DMS153 (cell line): ENCODE measurements at places on chromosomes 6 and 20.
A peak's percentile ranks its signal among the peaks of the same experiment; 100 is the strongest.

DNA sequence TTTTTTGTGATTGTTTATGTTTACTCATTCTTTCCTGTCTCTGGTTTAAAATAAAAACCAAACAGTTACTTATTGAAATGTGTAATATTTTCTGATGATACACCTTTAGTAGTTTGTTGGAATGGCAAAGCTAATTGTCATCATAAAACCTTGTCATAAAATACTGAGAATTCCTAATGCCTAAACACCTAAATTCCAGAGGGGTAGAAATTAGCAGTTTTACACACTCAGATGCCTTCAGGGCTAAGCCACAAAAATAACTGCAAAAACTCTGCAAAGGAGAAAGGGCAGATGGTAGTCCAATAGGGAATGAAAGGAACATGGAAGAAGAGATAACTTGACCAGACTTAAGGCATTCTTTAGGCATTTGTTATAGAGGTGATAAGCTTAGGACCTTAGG is 30.3 kb downstream of the FAM83B start:
- no peak for DNase-seq

GRCh38 chr20:4835244-4836177 is 113.8 kb downstream of the PRND start:
- DNase-seq = no peak

- DNase-seq = no peak
Observed at GRCh38 chr6:15628499-15629131, 34.2 kb downstream of the DTNBP1 start.

GRCh38 chr20:20785226-20785625 is 72.8 kb upstream of the RALGAPA2 start:
- no peak for DNase-seq

DNA sequence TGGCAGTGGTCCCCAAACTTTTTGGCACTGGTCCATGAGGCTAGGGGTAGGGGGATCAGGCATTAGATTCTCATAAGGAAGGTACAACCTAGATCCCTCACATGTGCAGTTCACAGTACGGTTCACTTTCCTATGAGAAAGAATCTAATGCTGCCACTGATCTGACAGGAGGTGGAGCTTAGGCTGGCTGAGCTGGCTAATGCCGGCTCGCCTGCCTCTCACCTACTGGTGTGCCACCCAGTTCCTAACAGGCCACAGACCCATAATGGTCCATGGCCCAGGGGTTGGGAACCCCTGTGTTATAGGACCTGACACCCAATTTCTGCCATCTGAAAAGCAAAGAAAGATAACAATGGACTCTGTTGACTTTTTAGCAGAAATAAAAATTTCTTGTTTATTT is 199.6 kb downstream of the GMPR start:
- no peak for DNase-seq

- DNase-seq = no peak
Observed at GRCh38 chr6:107056796-107057195, 28.8 kb downstream of the MTRES1 start.

DNA sequence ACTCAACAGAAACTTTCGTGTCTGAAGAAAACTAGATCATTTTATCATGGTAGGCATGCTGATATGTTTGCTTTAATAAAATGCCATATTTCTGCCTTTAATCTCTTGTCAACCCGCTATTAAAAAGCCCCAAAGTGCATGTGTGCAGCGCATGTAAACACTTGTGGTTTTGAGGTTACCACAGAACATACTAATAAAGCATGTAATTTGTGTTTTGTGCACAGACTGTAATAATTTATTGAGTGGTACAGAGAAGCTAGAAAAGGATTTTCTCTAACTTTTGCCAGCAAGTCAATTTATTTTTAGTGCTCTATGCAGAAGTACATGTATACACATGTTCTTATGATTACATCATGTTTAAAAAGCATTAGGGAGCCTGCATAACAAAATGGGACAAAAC is 349.9 kb upstream of the SLC35B3 start:
- no peak for DNase-seq

DNA sequence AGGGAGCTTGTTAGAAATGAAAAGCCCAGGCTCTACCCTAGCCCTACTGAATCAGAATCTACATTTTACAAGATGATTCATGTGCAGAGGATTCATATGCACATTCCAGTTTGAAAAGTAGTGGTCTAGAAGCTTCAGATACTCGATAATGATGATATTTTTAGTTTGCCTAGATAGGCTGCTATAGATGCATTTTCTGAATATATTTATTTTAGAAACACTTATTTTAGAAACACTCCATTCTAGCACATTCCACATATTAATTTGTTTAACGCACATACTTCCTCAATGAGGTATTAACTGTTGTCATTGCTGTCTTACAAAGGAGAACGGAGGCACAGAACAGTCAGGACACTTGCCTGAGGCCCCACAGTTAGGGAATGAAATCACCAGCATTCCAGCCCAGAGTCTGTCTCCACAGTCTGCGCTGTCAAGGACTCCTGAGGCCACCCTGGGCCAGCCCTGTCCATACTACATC is 64.4 kb downstream of the SNAP25 start:
- no peak for DNase-seq

GRCh38 chr6:39561536-39562266 is 163.5 kb downstream of the KIF6 start:
- DNase-seq = no peak

GRCh38 chr6:27547157-27548075 is 74.5 kb upstream of the ZNF184 start:
- no peak for DNase-seq

DNA sequence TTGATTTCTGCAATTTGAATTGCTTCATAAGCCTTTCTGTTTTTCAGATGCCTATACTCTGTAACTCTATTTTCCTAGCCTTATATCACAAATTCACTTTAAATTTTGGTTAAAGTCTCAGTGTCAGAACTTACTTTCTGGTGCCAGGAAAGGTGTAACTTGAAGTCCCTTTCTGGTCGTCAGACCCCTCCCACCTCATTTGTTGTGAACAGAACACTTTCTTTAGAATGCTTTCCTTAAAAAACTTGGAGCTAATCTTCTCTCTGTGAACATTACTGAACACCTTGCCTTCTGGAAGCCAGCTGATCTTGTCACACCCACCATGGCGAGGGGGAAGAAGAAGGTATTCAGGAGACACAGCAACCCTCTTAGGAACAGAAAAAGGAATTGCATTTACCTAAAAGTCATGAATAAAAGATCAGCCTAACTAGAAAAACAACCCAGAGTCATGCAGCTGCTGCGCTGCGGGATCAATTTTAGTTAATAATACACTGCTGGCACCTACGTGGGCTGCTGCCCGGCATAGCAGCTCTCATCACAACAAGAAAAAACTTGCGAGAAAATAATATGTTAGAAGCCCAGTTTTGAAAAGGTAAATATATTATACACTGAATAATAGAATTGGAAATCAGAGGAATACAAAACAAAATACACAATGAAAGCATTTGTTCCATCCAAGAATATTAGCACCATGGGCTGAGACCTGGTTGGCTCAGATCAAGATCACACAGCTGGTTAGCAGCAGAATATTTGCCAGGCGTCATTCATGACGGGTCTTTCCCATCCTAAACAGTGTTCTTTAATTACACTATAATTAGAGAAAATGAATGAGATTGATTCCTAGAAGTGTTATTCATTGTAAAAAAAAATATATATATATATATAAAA is 5.8 kb upstream of the FAM217A start:
- no peak for DNase-seq

DNA sequence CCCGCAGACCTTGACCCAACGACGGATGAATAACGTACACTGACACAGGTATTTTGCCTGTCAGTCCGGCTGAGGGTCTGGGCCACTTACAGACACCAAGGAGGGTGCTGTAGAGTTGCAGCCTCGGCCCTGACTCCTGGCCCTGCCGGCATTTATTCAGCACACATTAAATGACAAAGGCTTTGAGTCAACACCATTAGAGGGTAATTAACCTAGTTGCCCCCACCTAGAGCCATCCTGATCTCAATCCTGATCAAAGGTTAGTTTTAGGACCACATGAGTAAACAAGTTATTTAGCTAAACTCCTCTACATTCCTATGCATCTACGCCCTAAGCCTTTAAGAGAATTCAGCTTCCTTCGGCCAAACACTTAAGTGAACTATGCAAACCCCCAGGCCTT is 11.9 kb upstream of the PM20D2 start:
- no peak for DNase-seq

DNA sequence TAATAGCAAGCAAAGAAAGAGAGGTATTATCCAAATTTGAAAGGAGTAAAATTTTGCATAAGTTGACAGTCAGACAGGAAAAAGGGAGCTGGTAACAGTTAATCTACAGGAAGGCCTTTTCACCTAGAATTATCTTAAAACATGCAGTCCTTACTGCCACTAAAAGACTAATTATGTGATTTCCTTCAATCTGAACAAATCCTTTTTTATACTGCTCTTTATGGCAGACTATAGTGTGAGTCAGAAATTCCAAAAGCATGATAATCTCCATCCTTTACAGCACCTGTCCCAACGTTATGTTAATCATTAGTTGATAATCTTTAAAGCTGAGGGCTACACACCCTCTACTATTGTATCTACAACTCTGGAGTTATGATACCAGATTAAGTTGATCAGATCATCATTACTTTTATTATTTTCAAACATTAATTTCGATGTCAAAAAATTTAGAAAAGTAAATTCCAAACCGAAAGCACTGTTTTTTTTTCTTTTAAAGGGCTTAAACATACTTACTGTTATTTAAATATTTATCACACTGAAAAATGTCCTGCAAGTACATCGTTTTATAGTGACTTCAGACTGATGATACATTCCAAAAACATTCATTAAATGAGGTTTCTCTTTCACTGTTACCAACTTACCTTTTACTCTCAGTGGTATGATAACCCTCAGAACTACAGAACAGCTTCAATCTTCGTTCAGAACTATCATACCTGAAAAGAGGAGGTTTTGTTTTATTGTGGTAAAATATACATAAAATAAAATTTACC is 33.2 kb upstream of the AKAP7 start:
- DNase-seq = no peak

- peak; percentile 84 for DNase-seq
Observed at GRCh38 chr6:34132486-34133185, 13.3 kb downstream of the GRM4 start.

GRCh38 chr20:61722146-61722678 is 343.5 kb downstream of the TAF4 start:
- DNase-seq = no peak

DNA sequence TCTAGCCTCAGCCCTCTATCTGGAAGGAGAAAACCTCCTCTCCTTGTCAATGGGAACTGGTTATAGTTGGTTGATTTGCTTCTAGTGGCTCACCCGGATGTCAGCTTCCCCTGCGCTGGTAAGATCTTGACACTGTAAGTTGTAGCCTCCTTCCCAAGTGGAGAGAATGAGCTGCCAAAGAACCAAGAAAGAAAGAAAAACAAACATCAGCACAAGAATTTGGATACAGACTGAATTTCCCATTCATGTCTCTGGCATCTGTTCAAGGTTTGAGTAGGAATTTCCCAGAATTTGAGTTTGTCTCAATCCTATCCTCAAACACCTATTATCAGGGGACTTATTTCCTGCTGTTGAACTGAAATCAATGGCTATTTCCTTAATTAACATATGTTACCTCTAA is 44.1 kb downstream of the ELOVL2 start:
- DNase-seq = no peak

DNA sequence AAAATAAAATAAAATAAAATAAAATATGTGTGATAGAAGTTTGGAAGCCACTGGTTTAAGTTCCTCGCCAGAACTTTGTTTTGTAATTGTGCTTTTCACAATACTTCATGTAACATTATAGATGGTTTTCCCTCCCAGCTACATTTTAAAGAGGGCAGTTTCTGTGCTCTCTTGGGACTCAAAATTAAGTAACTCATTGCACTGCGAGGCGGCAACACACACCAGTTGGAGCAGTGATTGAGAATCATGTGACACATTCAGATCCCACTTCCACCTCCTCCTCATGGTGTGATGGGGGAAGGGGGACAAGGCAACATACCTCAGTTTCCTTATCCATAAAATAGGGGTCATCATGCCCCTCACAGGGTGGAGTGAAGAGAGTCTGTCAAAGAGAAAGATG is 7.5 kb downstream of the C2 start:
- DNase-seq = no peak

GRCh38 chr6:20399518-20399917 is 2.2 kb upstream of the E2F3 start:
- no peak for DNase-seq

DNA sequence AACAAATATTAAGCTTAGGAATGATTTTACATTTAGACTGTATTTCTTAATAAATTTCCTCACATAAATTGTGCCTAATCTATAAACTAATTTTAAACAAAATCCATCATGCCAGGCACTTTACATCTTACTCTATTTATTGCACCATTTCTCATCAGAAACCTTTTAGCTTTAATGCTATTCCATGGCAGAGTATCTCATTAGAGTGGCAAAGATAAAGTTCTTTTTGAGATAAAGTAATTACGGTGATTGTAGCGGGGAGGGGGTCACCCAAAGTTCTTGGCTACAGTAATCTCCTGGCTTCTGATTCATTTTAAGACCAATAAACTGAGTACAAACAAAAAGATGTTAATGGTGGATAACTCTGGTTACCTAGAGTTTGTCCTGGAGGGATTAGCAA is 532.1 kb downstream of the PRKN start:
- no peak for DNase-seq

- peak; percentile 27 for DNase-seq
Observed at GRCh38 chr20:35575958-35576357, 34.1 kb downstream of the ERGIC3 start.

DNA sequence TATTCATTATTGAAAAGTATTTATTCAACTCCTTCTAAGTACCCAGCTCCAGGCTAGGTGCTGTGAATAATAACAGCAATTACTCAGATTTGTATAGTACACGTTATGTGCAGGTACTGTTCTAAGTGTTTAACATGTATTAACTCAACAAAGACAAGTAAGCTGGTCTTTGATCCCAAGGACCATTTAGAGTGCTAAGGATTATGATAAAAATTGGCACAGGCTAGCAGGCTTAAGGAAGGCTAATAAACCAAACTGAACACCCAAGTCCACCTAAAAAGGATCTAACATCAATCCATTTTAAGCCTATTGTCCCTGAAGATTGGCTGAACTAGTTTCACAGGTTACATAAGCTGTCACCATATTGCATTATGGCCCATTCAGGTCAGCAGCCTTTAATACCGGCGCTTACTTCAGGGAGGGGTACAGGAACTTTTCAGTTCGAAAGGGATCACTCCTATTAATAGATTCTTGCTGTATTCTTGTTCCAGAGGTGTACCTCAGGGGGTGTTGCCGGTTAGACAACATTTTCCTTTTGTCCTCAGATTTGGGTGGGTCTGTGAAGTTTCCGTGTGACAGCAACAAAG is 99.0 kb upstream of the GMDS start:
- no peak for DNase-seq

DNA sequence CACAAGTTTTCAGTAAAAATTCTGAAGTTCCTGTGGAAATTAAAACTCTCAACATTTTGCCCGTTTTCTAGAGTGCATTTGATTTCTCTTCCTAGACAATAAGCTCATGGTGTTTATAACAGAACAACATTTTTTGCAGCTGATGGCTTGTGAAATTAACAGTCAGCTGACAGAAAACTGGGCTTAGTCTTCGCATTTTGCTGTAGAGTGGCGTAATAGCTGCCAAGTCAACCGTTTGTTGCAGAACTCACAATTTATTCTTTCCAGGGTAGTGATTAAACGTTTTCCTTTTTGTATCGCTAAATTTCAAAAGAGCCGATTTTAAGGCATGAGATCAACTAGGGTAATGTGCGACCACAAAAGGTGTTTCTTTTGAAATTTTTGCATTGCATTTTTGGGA is 1.4 kb downstream of the SPO11 start:
- no peak for DNase-seq
